ENCODE measurements at places on chromosomes 5 and 9. TPM values are rescaled to one million over a fixed set of nuclear protein-coding genes. Genes with fewer than 3 reads are reported as not detected.

KIF4B gene
- total RNA-seq = 0.02 TPM

PCDHGA4 gene
- total RNA-seq = 14.7 TPM

TMEM215 gene
- total RNA-seq = not detected

TESK1 gene
- total RNA-seq = 9.2 TPM

BTNL3 gene
- total RNA-seq = not detected

GFPT2 gene
- 1.1 TPM for total RNA-seq

FGF1 gene
- total RNA-seq = not detected

ACSL6 gene
- total RNA-seq = not detected

HNRNPH1 gene
- 1,009 TPM for total RNA-seq

SLC35D2 gene
- total RNA-seq = 0.20 TPM

MCTP1 gene
- total RNA-seq = 1.7 TPM

SYNPO gene
- total RNA-seq = 2.3 TPM

PRRT1B gene
- total RNA-seq = not detected

EDIL3 gene
- 27.8 TPM for total RNA-seq

PCSK1 gene
- not detected for total RNA-seq

PTPN3 gene
- total RNA-seq = 6.3 TPM

NEUROG1 gene
- total RNA-seq = not detected

LCN12 gene
- total RNA-seq = not detected

HAND1 gene
- total RNA-seq = not detected

SLC6A7 gene
- not detected for total RNA-seq

ADGRD2 gene
- total RNA-seq = not detected

SLC34A1 gene
- total RNA-seq = not detected

SLC4A9 gene
- total RNA-seq = not detected

TPD52L3 gene
- total RNA-seq = not detected

SNCAIP gene
- 0.49 TPM for total RNA-seq

PITX1 gene
- total RNA-seq = 38.5 TPM

PTGR1 gene
- 92.3 TPM for total RNA-seq

TXNDC8 gene
- total RNA-seq = not detected

LVRN gene
- total RNA-seq = 0.53 TPM

SNX2 gene
- 46.9 TPM for total RNA-seq

LMX1B gene
- total RNA-seq = 12.2 TPM

ARID3C gene
- total RNA-seq = 0.13 TPM

Data from SJCRH30 (cell line).